CD4-positive, alpha-beta memory T cell (primary cell): ENCODE measurements at places on chromosomes 1 and 21. TPM values are rescaled to one million over a fixed set of nuclear protein-coding genes. Genes with fewer than 3 reads are reported as not detected.

Gene MPL
- not detected for total RNA-seq

- no peaks in the 10 kb centered on the region for H3K36me3 ChIP-seq
- no peak for DNase-seq
- no peak overlapping the region for H3K27ac ChIP-seq
- H3K27me3 ChIP-seq: no peaks in the 10 kb centered on the region
- H3K4me3 ChIP-seq: no peak overlapping the region
- no peaks in the 10 kb centered on the region for H3K4me1 ChIP-seq
These were observed 588.4 kb downstream of the PTPRU start for GRCh38 chr1:29824511-29825273.

Gene LAD1
- total RNA-seq: 0.17 TPM

DNA sequence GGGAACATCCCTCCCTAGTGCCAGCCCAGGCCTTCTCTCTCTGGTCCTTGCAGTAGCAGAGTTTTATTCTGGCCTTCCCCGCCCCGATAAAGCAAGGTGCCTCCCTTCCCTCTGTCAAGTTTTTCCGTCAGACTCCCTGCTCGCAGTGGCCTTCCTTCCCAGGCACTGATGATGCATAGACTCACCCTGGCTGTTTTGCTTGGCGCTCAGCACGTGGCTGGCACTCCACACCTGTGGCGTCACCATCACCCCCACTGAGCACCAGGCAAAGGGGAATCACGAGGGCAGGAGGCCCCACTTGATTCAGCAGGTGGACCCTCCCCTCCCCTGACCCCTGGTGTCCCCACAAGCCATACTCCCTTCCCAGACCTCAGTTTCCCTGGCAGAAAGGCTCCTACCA, 7.4 kb downstream of the SLC26A9 start:
- H3K4me3 ChIP-seq: no peak overlapping the region
- no peaks in the 10 kb centered on the region for H3K4me1 ChIP-seq
- H3K27me3 ChIP-seq: no peaks in the 10 kb centered on the region
- DNase-seq: no peak
- H3K27ac ChIP-seq: no peak overlapping the region

Gene RGS13
- total RNA-seq: not detected
